Skeletal muscle cell (primary cell): ENCODE measurements at places on chromosomes 4 and X.

DNA sequence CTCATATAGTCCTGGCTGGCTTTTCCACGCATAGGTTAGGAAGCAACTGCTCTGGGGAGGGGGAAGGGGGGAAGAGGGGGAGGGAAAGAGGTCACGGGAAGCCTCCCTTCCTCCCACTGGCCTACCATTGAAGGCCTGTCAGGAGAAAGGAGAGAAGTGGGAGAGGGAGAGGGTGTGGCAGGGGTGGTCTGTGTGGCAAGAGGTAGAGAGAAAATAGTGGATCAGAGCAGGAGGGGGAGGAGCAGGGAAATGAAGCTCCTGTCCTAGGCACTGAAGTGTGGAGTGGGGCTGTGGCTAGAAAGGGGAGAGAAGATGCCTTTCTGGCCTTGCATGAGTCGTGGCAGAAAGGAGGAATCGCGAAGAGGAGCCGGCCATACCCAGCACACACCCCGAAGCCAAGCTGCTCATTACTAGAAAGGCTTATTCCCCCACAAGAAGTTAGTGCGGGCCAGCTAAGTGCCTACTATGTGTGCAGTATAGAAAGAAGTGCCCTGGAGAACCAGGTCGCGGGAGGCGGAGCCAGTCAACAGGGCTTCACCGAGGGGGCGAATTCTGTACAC, 1.1 kb upstream of the TMEM164 start:
- no peak for DNase-seq

- no peak for DNase-seq
Measured at GRCh38 chr4:4838051-4838935, 21.2 kb upstream of the MSX1 start.

GRCh38 chr4:133550436-133550835, 401.3 kb downstream of the PCDH10 start:
- DNase-seq, result no peak

DNA sequence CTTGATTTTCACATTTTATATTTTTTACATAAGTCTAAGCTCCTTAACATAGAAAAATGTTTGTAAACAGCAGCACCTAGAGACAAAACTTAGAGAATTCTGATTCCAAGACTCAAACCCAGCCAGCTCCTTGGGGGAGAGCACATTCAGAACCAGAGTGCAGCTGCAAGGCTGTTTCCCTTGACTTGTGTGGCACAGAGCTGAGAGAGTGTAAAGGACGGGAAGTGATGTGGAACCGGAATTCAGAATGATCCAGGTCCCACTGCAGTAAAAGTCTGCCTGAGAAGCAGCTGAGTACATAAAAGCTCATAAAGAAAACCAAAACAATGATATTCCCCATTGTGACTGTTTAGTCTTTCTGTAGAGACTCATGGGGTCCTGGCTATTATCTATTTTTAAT, 713.8 kb downstream of the RAB28 start:
- no peak for DNase-seq

- DNase-seq, result no peak
Measured at GRCh38 chr4:127967141-127967775, 2.1 kb downstream of the ABHD18 start.

DNA sequence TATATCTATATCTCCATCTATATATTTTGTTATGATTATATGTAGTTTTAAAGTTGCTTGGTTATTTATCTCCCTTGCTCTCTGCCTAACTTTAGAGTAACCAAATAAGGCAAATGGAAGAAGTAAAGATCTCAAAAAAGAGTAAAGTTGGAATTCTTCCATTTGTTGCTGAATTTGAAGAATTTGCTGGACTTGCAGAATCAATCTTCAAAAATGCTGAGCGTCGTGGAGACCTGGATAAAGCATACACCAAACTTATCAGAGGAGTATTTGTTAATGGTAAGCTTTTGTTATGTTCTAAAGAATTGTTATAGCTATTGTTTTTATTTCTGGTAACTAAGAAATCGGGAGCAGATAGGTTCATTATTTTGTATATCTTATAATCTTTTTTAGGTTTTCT, 43.2 kb downstream of the EXOC1 start:
- DNase-seq, result no peak

DNA sequence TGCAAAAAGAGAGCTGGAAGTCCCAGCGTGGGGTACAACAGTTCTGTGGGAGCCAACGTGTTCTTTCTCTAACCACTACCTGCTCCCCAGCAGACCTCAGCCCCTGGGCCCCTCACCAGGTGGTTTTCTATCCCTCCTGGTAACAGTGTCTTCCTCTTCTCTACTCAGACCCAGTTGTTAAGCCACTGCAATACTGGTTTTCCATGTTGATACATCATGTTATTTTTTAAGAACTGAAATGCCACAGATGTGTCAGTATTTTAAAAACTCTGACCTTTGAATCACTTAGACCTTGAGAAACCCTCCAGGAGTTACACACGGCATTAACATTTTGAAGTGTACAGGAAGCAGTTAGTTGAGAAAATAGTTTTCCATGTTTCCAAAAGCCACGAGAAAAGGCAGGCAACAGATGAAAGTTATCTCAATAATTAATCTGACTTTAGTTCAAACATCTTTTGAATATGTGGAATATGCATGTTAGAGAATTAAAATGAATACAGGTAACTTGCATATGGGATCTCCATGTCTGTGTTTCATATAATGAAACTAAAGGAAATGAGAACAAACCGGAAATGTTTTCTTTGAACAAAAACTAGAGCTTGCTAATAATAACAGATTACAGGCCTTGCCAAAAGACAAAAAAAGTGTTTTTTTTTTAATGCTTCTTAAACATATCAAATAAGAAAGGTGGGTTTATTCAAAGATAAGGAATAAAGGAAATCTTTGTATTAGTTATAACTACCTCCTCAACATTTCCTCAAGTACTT, 108.8 kb downstream of the ZNF827 start:
- DNase-seq, result no peak

GRCh38 chr4:87851953-87852352, 19.2 kb downstream of the MEPE start:
- DNase-seq, result no peak

DNA sequence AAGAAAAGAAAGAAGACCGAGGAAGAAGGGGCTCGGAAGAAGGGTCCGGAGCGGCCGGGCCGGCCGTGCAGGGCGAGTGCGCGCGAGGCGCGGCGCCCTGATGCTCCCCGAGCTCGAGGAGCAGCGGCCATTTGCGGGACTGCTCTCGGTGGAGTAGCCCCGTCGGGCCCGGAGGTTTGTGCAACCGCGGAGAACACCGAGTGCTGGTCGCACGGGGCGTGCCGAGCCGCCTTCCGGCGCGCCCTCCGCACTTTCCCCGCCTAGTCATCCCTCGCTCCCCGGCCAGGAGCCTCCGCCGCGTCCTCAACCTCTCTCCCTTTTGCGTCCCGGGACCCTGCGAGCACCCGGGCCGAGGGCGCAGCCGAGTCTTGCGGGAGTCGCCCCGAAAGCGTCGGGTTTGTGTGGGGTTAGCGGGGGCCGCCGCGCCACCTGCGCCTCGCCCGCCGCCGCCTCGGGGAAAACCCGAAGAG, 127.4 kb downstream of the LAS1L start:
- DNase-seq, result no peak

DNA sequence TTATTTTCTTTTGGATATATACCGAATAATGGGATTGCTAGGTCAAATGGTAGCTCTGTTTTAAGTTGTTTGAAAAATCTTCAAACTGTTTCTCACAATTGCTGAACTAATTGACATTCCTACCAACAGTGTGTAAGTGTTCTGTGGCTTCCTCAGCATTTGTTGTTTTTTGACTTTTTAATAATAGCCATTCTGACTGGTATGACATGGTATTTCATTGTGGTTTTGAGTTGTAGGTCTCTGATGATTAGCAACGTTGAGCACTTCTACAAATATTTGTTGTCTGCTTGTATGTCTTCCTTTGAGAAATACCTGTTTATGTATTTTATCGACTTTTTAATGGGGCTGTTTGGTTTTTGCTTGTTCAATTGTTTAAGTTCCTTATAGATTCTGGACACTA, 680.1 kb upstream of the GRIA3 start:
- DNase-seq, result no peak
